WTC11 (cell line): ENCODE measurements at places on chromosomes 4 and X. TPM values are rescaled to one million over a fixed set of nuclear protein-coding genes. Genes with fewer than 3 reads are reported as not detected.
A peak's percentile ranks its signal among the peaks of the same experiment; 100 is the strongest.

- no peaks in the 10 kb centered on the region for H3K27me3 ChIP-seq
- no peak for DNase-seq
- peaks cover 37% of the 10 kb centered on the region for H3K36me3 ChIP-seq
- no peak overlapping the region for H3K27ac ChIP-seq
- peaks cover 22% of the 10 kb centered on the region for H3K4me1 ChIP-seq
These were observed 245.7 kb downstream of the TENM3 start for GRCh38 chr4:182488896-182489295.

DNA sequence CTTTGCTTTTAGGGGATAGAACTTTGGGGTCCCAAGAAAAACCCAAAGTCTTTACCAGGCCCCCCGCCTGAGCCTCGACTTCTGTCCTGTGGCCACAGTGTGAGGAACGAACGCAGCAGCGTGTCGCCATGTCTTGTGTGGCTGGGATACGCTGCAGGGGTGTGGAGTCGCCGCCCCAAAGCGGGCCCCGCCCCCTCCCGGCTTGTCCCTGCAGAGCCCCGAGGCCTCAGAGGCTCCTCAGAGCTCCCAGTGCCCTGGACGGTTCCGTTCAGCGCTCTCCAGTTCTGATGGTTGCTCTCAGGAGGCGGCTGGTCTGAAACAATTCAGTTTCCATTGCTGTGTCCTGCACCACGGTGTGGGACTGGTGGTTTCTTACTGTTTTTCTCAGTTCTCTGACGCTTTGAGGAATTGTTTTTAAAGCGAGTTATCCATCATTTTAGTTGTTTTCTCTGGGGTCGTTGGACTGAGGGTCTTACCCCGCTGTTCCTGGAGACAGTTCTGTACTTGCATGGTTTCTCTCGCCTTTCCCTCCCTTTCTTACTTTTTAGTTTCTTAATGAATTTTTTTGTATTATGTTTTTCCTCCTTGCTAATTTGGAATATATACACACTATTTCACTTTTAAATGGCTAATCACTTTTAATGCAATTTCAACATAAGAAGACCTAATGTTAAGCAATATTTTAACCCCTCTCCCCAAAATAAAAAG is 1.6 kb upstream of the IDUA start:
- DNase-seq, result peak; percentile 84
- H3K27me3 ChIP-seq, result peaks cover 18% of the 10 kb centered on the region
- H3K4me3 ChIP-seq, result peak overlapping the region; percentile 80
- peaks cover 12% of the 10 kb centered on the region for H3K4me1 ChIP-seq

Gene CENPVL2
- 3.1 to 3.7 TPM (median 3.5 TPM) in 3 replicates for total RNA-seq

DNA sequence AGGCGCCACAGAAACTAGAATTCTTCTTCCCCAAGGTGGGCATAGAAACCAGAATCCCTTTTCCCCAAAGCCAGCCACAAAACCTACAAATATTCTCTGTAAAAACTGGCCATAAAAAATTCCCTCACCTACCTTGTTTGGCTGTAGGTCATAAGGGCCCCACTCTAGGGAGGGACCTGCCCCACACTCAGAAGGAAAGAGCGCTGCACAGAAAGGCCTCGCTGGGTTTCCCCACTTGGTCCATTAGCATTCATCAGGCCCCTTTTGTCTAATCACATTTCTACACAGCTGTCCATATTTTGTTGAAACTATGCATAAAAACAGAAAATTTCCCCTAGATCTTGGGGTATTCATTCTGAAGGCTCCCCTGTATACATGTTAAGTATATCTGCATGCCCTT is 54.1 kb downstream of the PHKA2 start:
- no peak overlapping the region for H3K4me3 ChIP-seq
- no peaks in the 10 kb centered on the region for H3K4me1 ChIP-seq
- H3K36me3 ChIP-seq, result no peaks in the 10 kb centered on the region; the same call in 1 of the 2 replicates
- DNase-seq, result no peak

Gene CLNK
- not detected in 3 replicates for total RNA-seq

DNA sequence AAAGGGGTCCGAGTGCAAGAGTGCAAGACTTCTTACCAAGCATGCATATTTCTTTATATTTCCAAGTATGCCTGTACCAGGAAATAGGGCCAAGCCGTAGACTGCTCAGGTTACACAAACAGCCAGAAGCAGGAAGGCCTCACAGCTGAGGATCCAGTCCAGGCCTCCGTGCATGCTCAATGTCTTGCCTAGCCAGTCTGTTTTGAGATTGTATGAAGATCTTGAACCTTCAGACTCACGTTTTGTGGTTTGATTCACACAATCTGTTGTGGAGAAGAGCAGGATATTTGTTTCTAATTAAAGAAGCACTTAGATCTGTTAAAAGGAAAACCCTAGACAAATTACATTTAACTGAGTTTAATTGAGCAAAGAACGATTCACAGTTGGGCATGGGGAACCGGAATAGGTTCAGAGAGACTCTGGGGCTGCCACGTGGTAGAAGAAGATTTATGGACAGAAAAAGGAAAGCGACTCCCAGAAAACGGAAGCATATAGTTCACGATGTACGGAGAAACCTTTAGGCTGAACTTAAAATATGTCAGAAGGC is 1.2 kb downstream of the MGST2 start:
- DNase-seq, result no peak
- peaks cover 4% of the 10 kb centered on the region for H3K36me3 ChIP-seq
- H3K27ac ChIP-seq, result peak overlapping the region; percentile 5

DNA sequence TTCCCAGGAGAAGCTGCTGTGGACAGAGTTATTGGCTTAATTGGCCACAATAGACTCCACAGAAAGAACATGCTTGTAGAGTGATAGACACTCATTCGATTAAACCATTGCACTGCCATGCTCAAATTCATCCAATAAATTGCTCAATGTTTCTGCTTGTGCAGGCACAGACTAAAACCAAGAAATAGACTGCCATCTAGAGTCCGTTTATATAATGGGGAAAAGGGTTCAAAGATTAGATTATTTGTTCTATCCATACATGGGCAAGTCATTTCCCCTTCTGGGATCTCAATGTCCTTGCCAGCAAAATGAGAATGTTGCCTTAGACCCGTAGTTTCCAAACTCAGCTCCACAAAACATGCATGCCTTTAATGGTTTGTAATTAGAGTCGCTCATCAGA is 8.7 kb downstream of the SMIM10 start:
- no peak for DNase-seq
- no peaks in the 10 kb centered on the region for H3K27me3 ChIP-seq
- no peak overlapping the region for H3K4me3 ChIP-seq
- no peak overlapping the region for H3K27ac ChIP-seq
- H3K36me3 ChIP-seq, result no peaks in the 10 kb centered on the region

- H3K27ac ChIP-seq, result no peak overlapping the region
- no peaks in the 10 kb centered on the region for H3K36me3 ChIP-seq
- no peak for DNase-seq
These were observed 232.4 kb upstream of the CTSO start for GRCh38 chr4:156186111-156186510.

DNA sequence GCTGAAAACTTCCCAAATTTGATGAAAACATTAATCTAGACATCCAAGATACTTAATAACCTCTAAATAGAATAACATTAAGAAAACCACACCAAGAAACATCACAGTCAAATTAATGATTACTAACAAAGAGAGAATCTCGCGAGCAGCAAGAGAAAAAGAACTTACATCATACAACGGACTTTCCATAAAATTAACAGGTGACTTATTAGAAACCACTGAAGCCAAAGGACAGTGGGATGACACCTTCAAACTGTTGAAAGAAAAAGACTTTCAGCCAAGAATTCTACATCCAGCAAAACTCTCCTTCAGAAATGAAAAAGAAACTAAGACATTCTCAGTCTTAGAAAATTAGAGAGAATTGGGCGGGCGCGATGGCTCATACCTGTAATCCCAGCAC is 232.0 kb downstream of the SNCA start:
- no peak overlapping the region for H3K27ac ChIP-seq
- H3K4me3 ChIP-seq, result no peak overlapping the region
- no peaks in the 10 kb centered on the region for H3K36me3 ChIP-seq
- no peaks in the 10 kb centered on the region for H3K4me1 ChIP-seq

- no peak for DNase-seq
- no peak overlapping the region for H3K27ac ChIP-seq
- no peak overlapping the region for H3K4me3 ChIP-seq
- no peaks in the 10 kb centered on the region for H3K36me3 ChIP-seq
These were observed 17.5 kb upstream of the TBC1D1 start for GRCh38 chr4:37873386-37873785.

DNA sequence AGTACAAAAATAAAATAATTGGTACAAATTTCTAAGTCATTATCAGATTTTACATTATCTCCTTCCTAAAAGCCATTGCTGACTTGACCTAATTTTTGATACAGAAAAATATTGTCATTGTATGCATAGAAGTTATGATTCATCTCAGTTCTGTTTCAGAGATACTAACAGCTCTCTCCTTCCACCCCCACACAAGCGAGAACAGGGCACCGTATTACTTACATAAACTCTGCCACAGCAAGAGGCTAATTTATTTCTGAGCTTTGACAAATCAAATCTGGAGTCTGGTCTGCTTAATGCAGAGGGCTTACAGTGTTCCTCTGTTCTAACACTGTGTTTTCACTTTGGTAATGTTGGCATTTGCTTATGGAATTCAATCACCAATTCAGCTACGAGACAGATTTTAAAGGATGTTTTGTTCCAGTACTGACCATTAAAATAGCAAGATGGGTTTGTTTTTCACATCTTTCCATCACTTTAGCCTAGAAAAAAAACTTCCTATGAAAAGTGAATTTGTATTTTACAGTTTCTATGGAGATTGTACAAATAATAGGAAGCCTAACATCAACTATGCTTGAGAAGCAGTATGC is 181.8 kb downstream of the USP46 start:
- H3K36me3 ChIP-seq, result no peaks in the 10 kb centered on the region
- no peak overlapping the region for H3K27ac ChIP-seq
- H3K4me1 ChIP-seq, result 0 out of 2 replicates have a peak, but pooled peaks cover under 1% of the 10 kb centered on the region
- DNase-seq, result no peak
- H3K4me3 ChIP-seq, result no peak overlapping the region
- no peaks in the 10 kb centered on the region for H3K27me3 ChIP-seq

DNA sequence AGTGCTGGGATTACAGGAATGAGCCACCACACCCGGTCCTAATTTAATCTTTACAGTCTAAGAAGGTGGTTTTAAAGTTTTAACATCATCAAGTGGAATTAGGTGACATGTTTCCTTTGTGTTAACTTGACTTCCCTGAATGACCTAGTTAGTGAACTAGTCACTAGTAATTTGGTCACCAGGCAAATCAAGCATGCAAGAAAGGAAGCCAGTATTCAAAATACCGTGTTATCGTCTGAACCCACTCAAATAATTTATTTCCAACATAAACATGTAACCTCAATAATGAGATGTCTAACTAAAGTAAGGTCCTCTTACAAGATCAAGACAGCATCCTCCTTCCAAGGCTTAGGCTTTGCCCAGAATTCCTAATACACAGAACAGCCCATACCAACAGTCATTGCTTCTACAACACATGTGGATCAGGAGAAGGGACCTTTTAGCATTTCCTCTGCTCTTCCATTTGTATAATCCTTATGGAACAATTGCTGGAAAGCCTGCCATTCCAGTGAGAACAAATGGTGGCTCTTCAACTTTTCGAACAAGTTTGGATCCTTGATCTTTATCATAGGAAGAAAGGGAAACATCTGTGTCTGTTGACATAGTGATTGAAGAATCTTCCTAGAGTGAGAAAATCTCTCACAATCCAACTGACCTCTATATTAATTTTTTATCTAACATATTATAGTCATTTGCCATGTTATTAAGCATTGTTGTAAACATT is 97.2 kb downstream of the ANXA3 start:
- H3K36me3 ChIP-seq, result no peaks in the 10 kb centered on the region
- no peaks in the 10 kb centered on the region; the same call in 1 of the 2 replicates for H3K27me3 ChIP-seq
- DNase-seq, result no peak

DNA sequence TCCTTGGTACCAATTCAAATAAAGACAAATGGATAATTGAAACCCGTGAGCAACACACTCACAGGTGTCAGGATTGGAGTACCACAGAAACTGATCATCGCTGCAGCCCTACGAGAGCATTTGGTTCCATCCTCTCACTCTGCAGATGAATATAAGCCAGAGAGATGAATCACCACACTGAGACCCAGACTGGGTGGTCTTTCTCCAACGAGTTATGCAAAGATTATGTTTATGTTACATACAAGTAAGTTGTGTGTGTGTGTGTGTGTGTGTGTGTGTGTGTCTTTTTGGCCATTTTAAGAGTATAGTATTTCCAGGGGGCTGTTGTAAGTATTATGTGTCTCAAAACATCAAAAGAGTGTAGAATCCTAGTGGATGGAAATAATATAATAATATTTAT is 329.5 kb upstream of the ZFP42 start:
- no peak for DNase-seq
- H3K4me1 ChIP-seq, result no peaks in the 10 kb centered on the region
- no peak overlapping the region for H3K4me3 ChIP-seq
- H3K27me3 ChIP-seq, result no peaks in the 10 kb centered on the region

DNA sequence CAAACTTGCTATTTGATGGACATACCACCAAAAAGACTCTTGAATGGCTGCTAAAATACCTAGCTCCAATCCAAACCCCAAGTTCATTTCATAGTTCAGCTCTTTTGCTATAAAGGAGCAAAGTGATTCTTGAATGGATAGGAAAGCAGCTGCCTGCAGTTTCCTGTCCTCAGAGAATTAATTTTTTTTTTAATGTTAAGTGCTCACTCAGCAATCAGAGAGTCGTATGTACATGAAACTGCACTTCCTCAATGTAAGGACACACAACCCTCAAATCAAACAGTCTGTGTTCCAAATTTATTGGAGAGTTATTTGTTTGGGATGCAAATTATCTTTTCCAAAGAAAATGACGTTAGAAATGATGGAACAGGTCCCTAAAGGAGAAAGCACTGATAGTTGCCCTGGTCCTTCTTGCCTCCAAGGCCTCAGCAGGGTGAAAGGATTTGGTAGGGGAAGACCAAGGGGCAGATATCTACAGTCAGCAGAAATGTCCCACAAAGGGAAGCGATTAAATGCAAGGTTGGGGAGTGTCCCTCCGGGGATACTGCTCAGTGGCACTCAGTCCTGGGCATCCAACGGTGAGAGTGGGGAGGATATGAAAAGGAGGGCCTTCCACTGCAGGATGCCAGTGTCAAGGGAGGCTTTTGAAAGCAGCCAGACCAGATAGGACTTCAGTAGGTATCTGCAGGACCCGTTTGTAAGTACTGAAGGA is 67.2 kb upstream of the RASGEF1B start:
- H3K27ac ChIP-seq, result no peak overlapping the region
- no peaks in the 10 kb centered on the region; the same call in 1 of the 2 replicates for H3K27me3 ChIP-seq
- H3K4me3 ChIP-seq, result no peak overlapping the region
- DNase-seq, result no peak
- H3K36me3 ChIP-seq, result peaks cover 4% of the 10 kb centered on the region; the same call in 1 of the 2 replicates
